ENCODE measurements at places on chromosomes 11 and 22.

GRCh38 chr11:45238724-45239123, 47.4 kb downstream of the SYT13 start:
- no peak for DNase-seq

GRCh38 chr11:69215784-69216415, 60.2 kb downstream of the SMIM38 start:
- DNase-seq = no peak

GRCh38 chr11:62843466-62843865, 4.1 kb upstream of the WDR74 start:
- no peak for DNase-seq

DNA sequence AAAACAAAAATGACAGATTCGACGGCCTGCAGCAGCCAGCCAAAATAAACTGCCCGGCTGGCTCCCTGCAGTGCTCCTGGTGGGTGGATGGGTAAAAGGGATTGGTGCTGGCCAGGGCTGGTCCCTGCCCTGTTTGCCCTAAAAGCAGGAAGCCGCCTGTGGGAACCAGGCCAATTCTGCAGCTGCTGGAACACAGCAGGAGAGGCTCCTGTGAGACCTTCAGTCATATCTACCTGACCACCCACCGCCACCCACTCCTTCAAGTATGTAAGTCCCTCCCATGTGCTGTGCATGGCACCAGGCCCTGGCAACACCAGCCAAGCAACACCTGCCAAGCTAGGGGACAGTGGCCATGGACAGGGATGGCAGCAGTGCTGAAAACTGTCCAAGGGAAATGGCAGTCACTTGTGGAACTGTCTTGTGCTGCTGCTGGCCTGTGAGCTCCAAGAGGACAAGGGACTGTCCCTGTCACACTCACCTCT, 48.7 kb upstream of the ARFGAP3 start:
- DNase-seq = no peak

GRCh38 chr11:72202571-72202970, 10.6 kb downstream of the FOLR1 start:
- DNase-seq = no peak

DNA sequence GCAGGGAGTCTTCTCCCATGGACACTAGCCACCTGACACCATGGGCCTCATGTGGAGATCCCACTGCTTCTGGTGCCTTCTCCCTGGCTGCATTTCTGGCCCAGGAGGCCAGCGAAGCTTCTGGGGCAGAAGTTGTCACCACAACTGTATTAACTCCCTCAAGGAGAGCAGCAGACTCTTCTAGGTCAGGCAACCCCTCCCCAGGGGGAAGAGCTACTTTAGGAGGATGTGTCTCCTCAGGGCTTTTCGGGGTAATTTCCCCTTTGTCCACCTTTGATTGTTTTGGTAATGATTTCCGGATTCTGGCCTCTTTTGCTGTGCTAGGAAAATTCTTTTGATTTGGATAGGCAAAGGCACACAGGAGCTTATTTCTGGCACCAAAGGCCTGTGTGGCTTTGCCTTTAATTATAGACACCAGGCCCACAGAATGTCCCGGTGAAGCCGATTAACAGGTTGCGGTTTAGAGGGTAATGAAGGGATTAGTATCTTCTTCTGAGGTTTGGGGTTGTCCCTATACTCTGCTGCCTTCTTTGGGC, 8.9 kb upstream of the UCP2 start:
- DNase-seq = no peak

DNA sequence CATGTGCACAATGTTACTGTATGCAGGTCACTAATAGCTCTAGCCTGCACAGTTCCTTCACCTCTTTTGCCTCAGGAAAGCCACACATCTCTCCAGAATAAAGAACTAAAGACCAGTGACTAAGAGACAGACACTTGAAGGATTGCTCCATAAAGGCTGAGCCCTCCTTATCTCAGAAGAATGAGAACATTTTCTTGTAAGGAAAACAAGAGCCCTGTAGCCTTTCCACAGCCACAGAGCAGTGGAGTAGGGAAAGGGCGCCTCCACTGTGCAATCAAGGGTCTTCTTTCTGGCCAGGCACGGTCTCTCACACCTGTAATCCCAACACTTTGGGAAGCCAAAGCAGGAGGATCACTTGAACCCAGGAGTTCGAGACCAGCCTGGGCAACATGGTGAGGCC, 202.6 kb upstream of the TMEM45B start:
- no peak for DNase-seq

GRCh38 chr22:31567196-31567595, 70.9 kb downstream of the SFI1 start:
- no peak for DNase-seq

- no peak for DNase-seq
Observed at GRCh38 chr22:33354928-33355327, 296.7 kb upstream of the SYN3 start.

DNA sequence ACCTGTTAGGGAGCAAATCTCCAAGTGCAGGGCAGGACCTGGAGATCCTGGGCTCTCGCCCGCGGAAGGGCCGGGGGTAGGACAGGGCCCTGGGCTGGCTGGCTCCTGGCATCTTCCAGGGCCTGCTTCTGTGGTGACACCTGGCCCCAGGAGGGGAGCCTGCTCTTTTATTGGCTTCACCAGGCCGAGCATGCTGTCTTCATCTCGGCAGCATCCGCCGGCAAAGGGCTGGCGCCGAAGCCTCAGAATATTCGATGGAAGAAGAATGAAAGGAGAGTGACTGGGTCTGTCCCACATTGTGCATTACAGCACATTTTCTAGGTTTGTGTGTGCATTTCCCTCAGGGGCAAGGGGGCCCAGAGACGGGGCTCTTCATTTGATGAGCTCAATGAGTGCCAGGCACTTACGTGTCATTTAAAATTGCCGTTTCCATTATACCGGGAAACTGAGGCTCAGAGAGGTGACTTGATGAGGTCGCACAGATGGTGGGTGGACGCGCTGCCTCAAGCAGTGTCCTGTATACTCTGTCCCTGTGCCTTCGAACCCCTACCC, 70.0 kb downstream of the RBX1 start:
- no peak for DNase-seq

DNA sequence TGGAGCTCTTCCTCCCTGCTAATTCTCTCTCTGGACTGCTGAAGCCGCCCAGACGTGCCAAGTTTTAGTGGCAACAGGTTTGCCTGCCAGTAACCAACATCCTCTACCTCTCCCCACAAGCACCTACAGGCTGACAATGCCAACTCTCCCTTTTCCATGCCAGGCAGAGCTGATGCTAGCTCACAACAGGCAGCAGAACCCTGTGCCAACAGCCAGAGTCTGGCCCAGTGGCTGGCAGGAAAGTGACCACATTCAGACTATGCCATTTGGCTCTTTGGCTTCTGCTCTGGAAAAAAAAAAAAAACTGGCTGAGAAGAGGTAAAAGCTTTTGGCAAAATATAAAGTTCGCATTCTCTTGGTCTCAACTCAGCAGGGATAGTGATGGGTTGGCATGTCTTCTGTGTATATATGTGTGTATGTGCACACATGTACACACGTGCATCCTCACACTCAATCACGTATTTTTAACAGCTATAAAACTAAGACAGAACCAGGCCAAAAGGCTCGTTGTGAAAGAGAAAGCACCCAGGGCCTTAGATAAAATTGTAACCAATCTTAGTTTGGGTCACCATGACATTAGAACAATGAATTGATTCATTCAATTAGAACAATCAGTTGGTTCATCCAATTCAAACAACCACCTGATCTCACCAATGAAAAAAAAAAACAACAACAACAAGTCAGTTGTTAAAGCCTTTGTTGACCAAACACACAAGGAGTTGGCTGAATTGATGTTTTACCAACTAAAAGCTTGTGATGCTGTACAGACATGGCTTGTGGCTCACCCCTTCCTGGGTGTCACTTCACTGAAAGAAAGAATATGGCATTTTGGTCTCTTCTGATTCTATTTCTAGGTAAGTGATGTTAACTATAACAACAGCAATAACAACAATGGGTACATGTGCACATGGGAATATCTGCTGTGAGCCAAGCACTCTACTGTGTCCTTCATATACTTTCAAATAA, 48.6 kb downstream of the TRIM29 start:
- DNase-seq = no peak

- DNase-seq = no peak
Observed at GRCh38 chr11:73671701-73672100, 25.3 kb downstream of the PLEKHB1 start.

GRCh38 chr11:60717956-60718355, 6.6 kb upstream of the MS4A18 start:
- DNase-seq = no peak

DNA sequence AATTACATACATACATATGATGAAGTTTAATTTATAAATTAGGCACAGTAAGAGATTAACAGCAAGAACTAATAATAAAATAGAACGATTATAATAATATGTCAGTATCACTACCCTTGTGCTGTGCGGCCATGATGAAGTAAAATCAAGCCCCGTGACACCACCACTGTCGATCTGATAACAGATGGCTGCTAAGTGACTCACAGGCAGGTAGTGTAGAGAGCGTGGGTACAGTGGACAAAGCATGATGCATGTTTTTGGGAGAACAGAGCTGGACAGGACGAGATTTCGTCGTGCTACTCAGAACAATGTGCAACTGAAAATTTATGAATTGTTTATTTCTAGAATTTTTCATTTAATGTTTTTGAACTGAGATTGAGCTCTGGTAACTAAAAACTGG, 108.4 kb upstream of the TIMP3 start:
- DNase-seq = no peak

DNA sequence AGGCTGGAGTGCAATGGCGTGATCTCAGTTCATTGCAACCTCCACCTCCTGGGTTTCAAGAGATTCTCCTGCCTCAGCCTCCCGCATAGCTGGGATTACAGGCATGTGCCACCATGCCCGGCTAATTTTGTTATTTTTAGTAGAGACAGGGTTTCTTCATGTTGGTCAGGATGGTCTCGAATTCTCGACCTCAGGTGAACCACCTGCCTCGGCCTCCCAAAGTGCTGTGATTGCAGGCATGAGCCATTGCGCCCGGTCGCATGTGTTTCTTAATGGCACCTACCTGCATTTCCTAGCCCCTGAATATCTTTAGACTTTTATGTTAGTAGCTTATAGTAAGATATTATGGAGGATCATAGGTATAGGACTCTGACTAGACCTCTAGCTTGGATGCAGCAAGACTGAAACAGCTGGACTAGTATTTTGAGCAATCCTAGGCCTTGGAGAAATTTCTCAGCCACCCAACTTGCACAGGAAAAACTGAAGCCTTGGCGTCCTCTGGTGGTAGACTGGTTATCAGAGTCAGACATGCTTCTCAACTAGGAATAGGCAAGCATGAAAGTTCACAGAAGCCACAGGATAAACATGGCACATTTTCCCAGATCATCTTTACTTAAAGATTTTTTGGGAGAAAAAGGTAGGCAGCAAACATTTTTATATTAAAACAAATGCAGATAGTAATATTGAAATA, 22.7 kb upstream of the C1QTNF4 start:
- no peak for DNase-seq

- no peak for DNase-seq
Observed at GRCh38 chr11:27013781-27014361, 20.0 kb downstream of the FIBIN start.

DNA sequence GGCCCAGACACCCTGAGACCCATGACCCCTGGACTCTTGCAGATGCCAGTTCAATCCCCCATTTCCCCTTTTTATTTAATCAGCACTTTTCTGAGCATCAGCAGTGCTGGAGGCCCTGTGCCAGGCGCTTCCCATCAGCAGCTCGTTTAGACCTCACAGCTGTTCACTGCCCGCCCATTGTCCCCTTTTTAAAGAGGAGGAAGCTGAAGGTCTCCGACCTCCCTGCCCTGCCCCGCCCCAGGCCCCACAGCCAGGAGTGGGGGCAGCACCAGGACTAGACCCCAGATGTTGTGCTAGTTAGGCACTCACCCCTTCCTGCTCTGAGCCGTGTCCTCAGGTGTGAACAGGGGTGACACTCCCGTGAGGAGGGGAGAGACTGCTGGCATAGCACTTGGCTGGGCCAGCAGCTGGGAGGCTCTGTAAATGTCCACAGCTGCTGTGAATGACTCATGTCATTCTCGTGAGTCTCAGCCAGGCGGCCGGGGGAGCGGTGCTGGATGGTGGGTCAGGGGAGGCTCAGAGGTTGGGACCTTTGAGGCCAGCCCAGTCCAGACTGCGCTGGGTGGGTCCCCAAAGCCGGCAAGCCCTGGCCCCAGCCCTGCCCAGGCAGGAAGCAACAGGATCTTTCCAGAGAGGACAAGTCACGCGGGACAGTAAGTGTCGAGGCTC, 19.9 kb downstream of the EMID1 start:
- no peak for DNase-seq

GRCh38 chr11:86414032-86414431, 39.3 kb downstream of the CCDC81 start:
- DNase-seq = no peak

DNA sequence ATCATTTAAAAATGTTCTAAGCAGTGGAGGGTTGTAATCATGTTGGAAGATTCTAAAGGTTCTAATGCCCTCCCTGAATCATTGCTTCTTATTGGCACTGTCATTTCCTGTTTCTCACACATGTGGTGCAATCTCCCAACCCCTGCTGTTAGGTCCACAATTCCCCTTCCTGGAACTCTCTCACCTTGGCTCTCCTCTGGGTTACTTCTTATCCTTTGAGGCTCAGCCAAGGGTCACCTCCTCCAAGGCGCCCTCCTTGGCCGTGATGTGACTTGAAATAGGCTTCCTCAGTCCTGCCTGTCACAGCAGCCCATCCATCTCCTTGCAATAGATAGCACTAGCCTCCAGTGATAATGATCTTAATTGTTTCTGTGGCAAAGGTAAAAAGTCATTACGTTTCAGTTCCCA, 149.8 kb downstream of the TTC17 start:
- no peak for DNase-seq

DNA sequence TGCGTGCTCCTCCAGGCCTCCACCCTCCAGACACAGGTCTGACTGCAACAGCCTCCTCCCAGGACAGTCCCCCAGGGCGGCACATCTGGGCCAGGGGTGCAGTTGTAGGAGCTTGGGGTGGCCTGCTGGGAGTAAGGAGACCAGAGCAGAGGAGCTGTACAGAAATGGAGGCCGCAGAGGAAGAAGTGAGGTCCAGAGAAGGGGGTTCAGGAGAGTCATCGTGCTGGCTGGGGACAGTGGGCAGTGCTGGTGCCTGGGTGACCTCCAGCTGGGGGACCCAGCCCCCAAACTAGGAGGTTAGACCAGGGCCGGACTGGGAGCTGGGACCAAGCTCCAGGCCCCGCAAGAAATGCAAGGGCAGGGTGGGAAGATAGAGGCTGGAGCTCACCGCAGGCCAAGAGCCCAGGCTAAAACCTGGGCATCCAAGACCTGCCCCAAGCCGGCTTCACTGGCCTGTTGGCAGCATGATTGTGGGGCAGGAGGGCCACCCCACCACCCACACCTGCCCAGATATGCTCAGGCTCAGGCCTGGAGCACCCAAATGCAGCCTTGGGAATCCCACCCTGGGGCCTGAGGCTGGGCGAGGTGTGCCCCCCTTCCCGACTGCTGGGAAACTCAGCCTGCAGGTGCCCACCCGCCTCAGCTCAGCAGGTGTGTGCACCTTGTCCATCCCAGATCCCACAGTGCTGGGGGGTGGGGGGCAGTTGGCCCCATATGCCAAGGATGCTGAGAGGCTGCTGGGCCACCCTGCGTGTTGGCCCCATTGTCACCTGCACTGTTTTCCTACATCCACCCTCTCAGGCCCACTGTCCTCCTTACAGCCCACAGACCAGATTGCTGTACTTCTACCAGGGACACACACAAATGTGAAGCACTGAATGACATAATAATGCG, 96.9 kb downstream of the MORC2 start:
- no peak for DNase-seq
